ENCODE measurements at places on chromosomes 7 and 10.

- no peak for DNase-seq
Measured at GRCh38 chr10:9294132-9294663, 1239.7 kb downstream of the GATA3 start.

DNA sequence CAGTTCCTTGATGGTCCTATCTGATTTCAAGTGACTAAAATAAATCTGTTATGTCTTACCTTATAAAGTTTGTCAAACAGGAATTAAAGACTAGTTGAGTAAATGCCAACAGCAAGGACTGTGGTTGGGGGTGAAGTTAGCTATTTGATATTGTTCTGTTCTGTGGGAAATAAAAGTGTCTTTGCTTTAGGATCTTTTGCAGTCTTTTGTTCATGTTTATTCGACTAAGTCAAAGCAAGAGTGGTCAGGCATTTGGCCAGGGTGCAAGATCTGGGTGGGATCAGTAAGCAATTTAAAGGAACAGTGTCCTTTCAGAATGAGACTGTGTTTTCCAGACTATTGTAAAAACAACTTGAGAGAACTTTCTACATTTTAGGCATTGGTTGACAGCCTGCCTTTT, at the start of gene COL28A1:
TSS of gene COL28A1 (minus strand) at position 183 of the 400 bp plus-strand sequence. CDS start 2,998 bp downstream, outside the sequence.
- no peak for DNase-seq

DNA sequence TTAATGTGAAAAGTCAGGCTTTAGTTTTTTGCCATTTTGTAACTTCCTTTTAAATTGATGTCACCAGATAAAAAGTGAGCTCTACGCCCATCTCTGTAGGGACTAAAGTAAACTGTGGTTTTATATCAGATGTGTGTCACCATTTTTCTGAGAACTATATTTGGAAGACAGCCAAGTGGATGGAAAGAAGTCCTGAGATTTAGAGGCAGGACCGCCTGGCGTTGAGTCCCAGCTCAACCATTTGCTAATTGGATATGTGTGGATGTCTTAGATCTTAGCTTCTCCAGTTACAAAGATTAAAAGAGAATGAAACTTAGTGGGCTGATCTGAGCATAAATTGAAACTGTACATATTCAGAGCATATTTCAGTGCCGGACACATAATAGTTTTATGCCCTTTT, 691.6 kb upstream of the CELF2 start:
- DNase-seq = no peak

DNA sequence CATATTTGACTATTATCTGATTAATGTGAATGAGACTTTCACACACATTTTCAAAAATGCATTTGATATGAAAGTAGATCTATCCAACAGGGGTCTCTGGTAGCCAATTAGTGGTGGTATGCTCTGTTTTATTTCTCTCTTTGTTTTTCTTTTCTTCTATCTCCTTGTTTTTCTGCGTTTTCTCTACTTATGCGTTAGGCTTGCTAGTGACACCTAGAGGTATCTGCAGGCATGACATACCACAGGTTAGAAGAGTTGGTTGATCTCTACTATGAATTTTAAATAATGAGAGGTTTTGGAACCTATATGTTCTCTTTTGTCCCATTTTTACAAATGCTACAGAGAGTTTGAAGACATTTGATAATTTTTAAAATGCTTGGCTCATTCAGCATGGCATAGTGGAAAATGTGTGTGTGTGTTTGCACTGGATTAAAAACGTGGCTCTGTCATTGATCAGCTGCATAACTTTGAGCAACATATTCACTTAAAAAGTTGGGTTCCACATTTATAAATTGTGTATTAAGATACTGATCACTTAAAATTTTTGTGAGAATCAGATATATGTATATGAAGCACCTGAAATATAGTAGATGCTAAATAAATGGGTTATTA, 28.1 kb upstream of the PLXDC2 start:
- peak; percentile 64 for DNase-seq

GRCh38 chr7:11486271-11486670, 345.7 kb downstream of the THSD7A start:
- DNase-seq = no peak

DNA sequence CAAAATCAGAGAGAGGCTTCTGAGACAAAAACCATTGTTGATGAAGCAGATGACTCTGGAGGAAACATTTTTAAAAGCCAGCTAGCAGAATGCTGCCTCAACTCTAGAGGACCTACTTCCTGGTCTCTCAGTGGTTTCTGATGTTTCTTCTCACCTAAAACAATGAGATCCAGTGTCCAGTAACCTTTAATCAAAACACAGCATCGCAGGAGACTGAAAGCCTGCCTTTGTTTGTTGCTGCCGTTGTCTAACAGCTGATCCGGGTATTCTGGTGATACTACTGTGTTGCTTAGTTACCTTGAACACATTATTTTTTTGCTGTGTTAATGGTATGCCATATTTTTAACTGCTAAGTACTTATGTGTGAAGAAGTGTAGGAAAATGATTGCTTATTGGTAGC, 70.9 kb downstream of the WIPF3 start:
- DNase-seq = no peak

GRCh38 chr7:47576031-47576865, 5.7 kb downstream of the TNS3 start:
- DNase-seq = peak; percentile 56

GRCh38 chr10:1499359-1499957, 237.9 kb downstream of the ADARB2 start:
- DNase-seq = no peak

GRCh38 chr7:120241973-120242372, 31.0 kb upstream of the KCND2 start:
- DNase-seq = no peak

DNA sequence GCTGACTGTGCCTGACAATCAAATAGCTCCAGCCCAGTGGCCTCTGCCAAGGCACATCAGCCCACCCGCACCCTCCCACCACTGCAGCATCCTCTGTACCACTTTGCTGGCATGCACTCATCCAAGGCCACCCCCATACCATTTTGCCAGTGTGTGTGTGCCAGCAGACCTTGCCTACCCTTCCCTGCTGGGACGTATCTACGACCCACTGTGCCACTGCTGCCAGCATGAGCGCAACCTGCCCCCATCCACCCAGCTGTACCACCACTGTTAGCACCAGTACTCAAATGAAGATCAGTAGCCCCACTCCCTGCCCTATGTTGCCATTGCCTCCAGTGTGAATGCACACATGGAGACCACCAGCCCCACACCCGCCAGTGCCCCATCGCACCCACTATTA, 149.4 kb upstream of the PTN start:
- no peak for DNase-seq

DNA sequence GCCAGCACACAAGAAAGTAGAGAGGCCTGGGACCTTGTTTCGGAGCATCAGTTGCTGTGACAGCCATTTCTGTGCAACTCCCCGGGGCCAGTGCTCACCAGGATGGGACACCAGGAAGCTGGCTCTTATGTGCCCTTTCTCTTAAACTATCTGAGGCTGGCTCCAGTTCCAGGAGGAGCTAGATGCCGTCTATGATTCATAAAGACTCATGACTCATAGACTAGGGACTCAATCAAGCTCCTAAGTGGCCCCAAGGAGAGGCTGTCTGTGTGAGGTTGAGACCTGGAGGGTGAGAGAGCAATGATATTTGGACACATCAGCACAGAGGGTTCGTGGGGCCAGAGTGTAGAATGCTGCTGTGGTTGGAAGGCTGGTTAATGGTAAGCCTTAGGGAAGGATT, 580.1 kb downstream of the CCSER2 start:
- peak; percentile 35 for DNase-seq

DNA sequence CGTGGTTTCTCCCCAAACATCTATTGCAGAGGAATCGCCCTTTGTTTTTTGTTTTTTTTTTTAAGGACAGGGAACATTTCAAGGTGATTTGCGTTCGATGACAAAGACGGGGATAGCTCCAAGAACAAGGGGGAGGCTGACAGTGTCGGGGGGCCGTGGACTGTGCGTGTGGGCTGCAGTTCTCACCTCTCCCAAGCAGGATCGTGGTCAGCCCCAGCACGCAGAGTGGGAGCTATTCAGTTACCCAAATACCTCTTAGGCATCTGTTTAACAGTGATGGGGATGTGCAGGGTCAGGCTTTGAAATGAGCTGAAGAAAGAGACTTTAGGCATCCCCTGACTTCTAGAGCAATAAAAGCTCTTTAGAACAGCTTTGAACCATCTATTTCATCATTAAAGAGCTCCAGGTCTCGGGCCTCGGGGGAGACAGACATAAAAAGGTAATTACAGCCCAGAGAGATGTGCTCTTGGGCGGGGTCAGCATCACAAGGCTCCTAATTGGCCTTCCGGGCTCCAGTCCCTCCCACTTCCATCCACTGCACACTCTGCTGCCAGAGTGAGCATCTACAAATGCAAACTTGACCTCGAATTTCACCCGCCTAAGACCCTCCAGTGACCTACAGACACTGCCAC, 97.3 kb downstream of the MYL10 start:
- no peak for DNase-seq

DNA sequence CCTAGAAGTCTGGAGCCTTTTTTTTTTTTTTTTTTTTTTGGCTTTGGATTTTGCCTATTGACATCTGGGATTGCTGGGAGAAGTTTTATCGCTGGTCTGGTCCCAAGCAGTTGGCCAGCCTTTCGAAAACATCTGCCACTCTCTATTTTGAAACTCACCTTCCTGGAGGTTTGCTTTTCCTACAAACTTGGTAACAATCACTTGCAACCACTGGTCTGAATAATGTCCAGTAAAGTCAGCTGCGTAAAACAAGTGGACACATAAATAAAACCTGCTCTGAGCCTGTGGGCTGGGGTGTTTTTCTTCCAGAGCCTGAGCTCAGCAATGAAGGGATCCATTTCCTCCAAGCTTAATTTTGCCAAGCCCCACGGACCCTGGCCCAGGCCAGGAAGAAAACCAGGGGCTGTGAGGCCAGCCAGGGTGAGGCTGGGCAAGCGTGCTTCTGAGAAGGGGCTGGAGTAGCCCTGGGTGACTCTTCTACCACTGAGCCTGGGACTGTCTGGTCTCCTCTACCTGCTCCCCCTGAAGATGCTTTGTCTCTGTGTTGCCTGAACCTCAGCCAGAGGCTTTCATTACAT, 202.2 kb downstream of the GFRA1 start:
- DNase-seq = no peak

DNA sequence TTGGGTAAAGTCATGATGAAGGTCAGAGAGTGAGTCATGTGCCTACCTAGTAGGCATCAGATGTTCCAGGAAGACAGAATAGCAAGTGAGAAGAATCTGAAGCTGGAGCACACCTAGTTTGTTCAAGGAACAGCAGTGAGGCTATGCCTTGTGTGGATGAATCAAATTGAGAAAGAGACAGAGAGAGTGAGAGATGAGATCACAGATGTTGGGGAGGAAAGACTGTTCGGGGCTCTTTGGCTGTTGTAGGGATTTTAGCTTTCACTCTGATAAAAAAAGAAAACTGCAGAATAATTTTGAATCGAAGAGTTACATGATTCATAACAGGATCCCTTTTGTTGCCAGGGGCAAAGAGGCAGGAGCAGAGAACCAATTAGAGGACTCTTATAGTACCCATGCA, 6.3 kb downstream of the LIPF start:
- DNase-seq = no peak

- DNase-seq = no peak
Measured at GRCh38 chr10:129713659-129714265, 246.7 kb downstream of the MGMT start.

GRCh38 chr10:5663692-5664427, 2.5 kb downstream of the ASB13 start:
- DNase-seq = no peak

DNA sequence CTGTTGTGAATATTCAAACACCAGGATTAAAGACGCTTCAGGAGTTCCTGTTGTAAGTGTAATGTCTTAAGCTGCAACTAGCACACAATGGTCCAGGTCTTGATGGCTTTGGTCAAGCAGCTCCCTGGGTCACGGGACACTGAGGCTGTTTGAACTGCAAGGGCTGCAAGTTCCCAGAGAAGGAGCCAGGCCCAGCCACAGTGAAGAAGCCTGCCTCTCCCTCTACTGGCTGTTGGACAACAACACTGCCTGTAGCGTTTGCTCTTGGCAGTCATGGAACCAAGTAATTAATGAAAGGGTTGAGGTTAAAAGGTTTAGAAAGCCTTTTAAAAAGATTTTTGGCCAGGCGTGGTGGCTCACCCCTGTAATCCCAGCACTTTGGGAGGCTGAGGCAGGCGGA, 31.9 kb upstream of the GUSB start:
- DNase-seq = peak; percentile 31

GRCh38 chr7:24854866-24855265, 97.6 kb upstream of the GSDME start:
- no peak for DNase-seq

DNA sequence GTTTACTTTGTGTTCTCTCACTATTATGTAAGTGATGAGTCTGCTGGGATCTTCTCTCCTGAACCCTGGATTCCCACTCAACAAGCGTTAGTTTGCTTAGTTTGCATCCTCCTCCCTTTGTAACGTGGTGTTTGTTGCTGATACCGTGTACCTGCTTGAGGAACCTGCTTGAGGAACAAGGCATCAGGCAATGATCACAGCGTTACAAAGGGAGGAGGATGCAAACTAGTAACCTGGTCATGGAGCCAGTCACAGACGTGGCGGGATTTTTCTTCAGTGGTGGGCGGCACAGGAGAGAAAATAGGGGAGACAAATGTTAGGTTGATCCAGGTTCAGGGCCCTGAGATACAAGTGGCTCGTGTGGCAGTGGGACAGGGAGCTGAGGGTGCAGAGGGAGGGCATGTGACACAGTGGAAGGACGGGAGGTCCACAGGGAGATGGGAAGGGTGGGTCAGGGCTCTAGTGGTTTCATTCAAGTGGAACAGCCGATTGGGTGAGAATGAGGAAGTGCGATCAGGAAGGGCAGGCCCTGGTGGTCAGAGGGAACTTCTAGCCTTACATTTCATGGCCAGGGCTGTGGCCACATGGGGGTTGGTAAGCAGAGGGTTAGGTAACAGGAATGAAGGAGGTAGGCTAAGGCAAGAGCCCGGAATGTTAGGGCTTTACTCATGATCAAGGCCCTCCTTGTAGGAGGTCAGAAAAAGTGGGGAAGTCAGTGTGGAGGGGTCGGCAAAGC, 38.0 kb downstream of the SNX10 start:
- no peak for DNase-seq

DNA sequence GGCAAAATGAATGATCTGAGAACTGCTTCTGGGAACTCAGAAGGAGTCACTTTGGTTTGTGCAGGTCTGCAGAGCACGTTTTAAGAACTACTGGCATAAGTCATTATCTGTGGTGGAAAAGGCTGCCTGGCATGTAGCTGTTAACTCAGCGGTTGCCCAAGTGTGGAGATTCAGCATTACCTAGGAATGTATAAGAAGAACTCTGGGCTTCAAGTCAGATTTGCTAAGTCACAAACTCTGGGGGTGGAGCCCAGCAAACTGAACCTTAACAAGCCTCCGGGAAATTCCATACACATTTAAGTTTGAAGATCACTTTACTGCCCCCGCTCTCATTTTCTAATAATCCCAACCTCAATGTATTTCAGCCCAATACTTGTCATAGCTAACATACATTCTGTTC, 31.1 kb downstream of the PLXDC2 start:
- peak; percentile 58 for DNase-seq

- no peak for DNase-seq
Measured at GRCh38 chr7:155547161-155547791, 917 bp upstream of the CNPY1 start.

- DNase-seq = no peak
Measured at GRCh38 chr10:103665162-103665889, 171.8 kb downstream of the NEURL1 start.
